Common myeloid progenitor, CD34-positive (primary cell): ENCODE measurements at places on chromosomes 12 and 14.

DNA sequence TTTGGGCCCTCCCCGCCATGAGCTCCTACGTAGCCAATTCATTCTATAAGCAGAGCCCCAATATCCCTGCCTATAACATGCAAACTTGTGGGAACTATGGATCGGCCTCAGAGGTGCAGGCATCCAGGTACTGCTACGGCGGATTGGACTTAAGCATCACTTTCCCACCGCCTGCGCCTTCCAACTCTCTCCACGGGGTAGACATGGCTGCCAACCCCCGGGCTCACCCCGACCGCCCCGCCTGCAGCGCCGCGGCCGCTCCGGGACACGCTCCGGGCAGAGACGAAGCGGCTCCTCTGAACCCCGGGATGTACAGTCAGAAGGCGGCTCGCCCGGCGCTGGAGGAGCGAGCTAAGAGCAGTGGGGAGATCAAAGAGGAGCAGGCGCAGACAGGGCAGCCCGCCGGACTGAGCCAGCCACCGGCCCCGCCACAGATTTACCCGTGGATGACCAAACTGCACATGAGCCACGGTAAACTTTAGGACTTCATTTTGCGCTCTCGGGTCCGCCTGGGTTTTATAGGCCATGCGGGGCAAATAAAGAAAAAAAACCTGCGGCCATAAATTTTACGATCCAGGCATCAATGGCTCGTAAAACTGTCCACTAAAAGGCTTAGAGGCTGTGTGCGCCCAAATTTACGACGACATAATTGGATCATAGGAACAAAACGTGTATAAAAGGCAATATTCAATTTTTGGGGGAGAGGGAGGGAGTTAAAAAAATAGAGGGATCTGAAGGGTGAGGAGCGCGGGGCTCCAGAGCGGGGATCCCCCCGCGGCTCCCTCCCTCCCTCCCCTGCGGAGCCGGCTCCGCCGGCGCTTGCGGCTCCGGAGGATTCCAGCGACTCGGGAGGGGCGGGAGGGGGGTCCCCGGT, 493 bp downstream of the HOXC5 start:
- no peak for DNase-seq

DNA sequence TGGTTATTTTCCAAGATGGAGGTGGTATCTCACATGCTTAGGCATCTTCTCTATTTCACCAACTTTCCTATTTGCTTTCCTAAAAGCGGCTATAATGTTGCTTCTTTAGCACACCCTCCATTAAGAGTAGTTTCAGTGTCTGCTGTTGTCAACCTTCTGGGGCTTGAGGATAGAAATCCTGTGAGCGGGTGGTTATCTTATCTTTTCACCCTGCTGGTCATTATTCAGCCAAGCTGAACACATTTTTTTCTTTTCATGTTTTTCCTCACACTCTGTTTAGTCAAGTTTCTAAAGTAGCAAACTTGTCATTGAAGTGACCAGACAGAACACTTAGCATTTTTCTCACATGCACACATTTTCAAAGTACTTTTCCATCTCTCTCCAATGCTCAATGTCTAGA, 104.5 kb downstream of the SLC8A3 start:
- DNase-seq = peak; percentile 48

- peak; percentile 58 for DNase-seq
These were observed 23.5 kb upstream of the INF2 start for GRCh38 chr14:104665657-104666522.

DNA sequence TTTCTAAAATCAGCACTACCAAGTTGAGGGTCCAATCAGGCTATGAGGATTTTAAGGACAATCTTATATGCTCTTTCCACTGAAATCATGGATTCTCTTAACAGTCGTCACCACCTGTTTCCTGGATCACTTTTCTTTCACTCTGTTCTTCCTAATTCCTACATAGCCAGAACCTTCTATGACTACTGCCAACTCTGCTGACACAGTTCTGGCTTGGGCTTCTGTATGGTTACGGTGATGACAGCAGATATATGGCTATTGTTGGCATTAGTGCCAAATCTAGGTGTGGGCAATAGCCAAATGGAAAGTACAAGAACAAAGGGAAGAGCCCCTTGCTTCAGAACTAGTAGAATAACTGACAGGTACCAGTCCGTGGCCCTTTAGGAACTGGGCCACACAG, 124.0 kb downstream of the ARID2 start:
- no peak for DNase-seq

- DNase-seq = no peak
These were observed 30.8 kb downstream of the XRCC3 start for GRCh38 chr14:103684471-103684870.

- no peak for DNase-seq
These were observed 205.0 kb downstream of the BMP4 start for GRCh38 chr14:53751650-53752049.

GRCh38 chr14:72801836-72802587, 91.9 kb downstream of the DPF3 start:
- DNase-seq = no peak

DNA sequence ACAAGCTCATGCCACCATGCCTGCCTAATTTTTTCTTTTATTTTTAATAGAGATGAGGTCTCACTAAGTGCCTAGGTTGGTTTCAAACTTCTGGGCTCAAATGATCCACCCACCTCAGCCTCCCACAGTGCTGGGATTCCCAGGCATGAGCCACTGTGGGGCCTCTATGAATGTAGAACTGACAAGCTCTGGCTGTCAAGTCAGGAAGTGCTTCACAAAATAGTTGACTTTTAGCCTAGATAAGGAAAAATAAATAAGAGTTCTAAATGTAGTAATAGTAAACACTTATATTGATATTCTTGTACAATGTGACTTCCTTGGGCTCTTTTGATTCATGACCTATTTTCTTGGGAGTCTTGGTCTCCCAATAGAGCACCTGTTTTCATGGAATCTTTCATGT, 40.0 kb downstream of the RMST start:
- DNase-seq = no peak

- no peak for DNase-seq
These were observed 5.7 kb upstream of the KRT5 start for GRCh38 chr12:52525661-52526499.

DNA sequence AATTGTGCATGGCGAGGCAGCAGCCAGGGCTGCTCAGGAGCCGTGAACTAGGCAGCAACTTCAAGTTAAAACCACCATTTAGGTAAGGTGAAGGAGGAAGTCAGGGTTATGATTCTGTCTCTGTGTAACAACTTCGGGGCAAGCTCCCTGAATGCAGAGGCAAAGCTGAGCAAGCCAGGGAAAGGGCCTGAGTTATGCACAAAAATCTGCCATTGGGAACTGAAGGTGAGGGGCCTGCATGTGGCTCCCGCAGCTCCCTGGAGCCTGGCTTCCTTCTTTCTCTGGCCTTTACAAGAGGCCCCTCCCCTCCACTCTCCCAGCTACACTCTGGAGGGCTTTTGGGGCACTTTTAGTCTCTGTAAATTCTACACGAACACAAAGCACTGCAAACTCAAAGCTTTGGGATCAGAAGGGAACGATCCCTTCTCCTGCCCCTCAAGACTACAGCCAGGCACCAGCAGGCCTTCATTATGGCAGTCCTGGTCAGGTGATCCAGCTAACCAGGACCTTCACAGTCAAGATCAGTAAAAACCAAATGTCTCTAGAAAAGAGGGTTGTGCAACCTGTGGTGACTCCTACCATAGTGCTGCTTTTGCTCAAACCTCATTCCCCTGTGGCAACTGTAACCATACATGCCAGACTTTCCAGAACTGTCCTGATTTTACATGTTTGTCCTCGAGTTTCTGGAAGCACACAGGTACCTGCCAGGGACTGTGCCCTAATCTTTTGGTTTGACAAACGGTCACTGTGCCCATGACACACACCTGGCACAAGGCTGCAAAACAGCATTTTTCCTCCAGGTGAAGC, 67.2 kb upstream of the PTGR2 start:
- DNase-seq = no peak
